ENCODE measurements at places on chromosomes 3 and 15.
A peak's percentile ranks its signal among the peaks of the same experiment; 100 is the strongest.

- no peak for DNase-seq
Measured at GRCh38 chr3:66107855-66108254, 69.1 kb upstream of the MAGI1 start.

- no peak for DNase-seq
Measured at GRCh38 chr15:52349052-52349700, 53.6 kb upstream of the MYO5C start.

- DNase-seq = peak; percentile 56
Measured at GRCh38 chr15:101025896-101026631, 106.9 kb downstream of the LRRK1 start.

- no peak for DNase-seq
Measured at GRCh38 chr3:72894976-72895552, 7.2 kb downstream of the GXYLT2 start.

Data from type B pancreatic cell (in vitro differentiated cells).